HCT116 (cell line): ENCODE measurements at places on chromosomes 1 and 21. TPM values are rescaled to one million over a fixed set of nuclear protein-coding genes. Genes with fewer than 3 reads are reported as not detected.

- H3K36me3 ChIP-seq, result no peaks in the 10 kb centered on the region
- H3K27me3 ChIP-seq, result no peaks in the 10 kb centered on the region
- H3K27ac ChIP-seq, result no peak overlapping the region
- no peak for DNase-seq
- no peaks in the 10 kb centered on the region; the same call in 1 of the 2 replicates for H3K4me1 ChIP-seq
- H3K4me3 ChIP-seq, result no peak overlapping the region
These were observed 58.1 kb downstream of the CASZ1 start for GRCh38 chr1:10738061-10739058.

The TTC22 gene
- total RNA-seq, result 1.8 TPM

- H3K27me3 ChIP-seq, result no peaks in the 10 kb centered on the region
- H3K36me3 ChIP-seq, result no peaks in the 10 kb centered on the region
- H3K4me3 ChIP-seq, result no peak overlapping the region
- H3K27ac ChIP-seq, result no peak overlapping the region
These were observed 4.6 kb upstream of the TACSTD2 start for GRCh38 chr1:58581641-58582040.

DNA sequence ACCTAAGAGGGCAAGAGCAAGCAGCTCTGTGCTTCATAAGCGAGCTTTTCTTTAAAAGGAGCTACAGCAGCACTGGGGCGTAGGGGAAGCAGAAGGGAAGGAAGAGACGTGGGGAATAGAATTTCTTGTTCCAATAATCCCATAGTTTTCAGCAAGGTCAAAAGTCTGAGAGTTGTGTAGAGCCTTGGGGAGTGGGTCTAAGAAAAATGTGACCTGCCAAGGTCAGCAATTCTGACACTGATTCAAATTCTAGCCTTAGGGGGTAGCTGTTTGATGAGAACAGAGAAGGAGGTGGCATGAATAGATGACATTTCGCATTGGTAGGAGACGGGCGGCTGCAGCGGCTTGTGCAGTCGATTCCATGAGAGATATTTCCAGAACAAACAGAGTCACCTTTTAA is 22.4 kb downstream of the PRRX1 start:
- no peak for DNase-seq
- no peaks in the 10 kb centered on the region for H3K27me3 ChIP-seq
- no peaks in the 10 kb centered on the region for H3K4me1 ChIP-seq
- H3K27ac ChIP-seq, result no peak overlapping the region
- no peaks in the 10 kb centered on the region for H3K36me3 ChIP-seq
- no peak overlapping the region for H3K4me3 ChIP-seq

The CHIT1 gene
- total RNA-seq, result not detected

- no peaks in the 10 kb centered on the region for H3K27me3 ChIP-seq
- no peaks in the 10 kb centered on the region for H3K36me3 ChIP-seq
- no peak overlapping the region for H3K27ac ChIP-seq
- H3K4me1 ChIP-seq, result no peaks in the 10 kb centered on the region
- H3K4me3 ChIP-seq, result no peak overlapping the region
These were observed 232.4 kb upstream of the AJAP1 start for GRCh38 chr1:4421986-4422385.

The LCE2A gene
- not detected for total RNA-seq

GRCh38 chr1:208446271-208446691 is 202.1 kb upstream of the PLXNA2 start:
- no peaks in the 10 kb centered on the region for H3K4me1 ChIP-seq
- no peaks in the 10 kb centered on the region for H3K36me3 ChIP-seq
- 0 out of 2 replicates have a peak, but pooled peaks cover 2% of the 10 kb centered on the region for H3K27me3 ChIP-seq
- H3K27ac ChIP-seq, result no peak overlapping the region
- DNase-seq, result no peak

DNA sequence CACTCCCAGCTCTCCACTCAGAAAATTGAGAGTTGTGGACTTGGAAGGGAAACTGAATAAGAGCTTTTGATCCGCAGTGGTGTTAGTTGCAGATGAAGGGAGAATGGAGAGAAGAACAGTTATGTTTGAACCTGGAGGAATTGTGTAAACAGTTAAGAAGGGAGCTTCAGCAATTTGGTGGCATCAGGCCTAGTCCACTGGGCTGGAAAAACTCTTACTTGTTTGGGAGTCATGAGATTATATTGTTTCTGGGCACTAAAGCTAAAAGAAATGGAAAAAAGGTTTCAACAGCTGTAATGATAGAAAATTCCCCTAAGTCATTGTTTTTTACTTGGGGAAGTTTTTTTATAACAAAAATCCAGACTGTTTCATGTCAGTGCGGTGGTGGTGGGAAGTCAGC is 256.1 kb upstream of the C1orf87 start:
- H3K4me1 ChIP-seq, result no peaks in the 10 kb centered on the region
- H3K4me3 ChIP-seq, result no peak overlapping the region
- H3K27ac ChIP-seq, result no peak overlapping the region
- no peaks in the 10 kb centered on the region; the same call in 1 of the 2 replicates for H3K27me3 ChIP-seq
- H3K36me3 ChIP-seq, result no peaks in the 10 kb centered on the region
- DNase-seq, result no peak

- no peaks in the 10 kb centered on the region for H3K27me3 ChIP-seq
- H3K27ac ChIP-seq, result no peak overlapping the region
- H3K36me3 ChIP-seq, result no peaks in the 10 kb centered on the region; the same call in 1 of the 2 replicates
- no peak overlapping the region for H3K4me3 ChIP-seq
- peaks cover 5% of the 10 kb centered on the region for H3K4me1 ChIP-seq
These were observed 59.4 kb downstream of the ZZZ3 start for GRCh38 chr1:77623066-77623465.

- peak within 1 kb of the TSS; percentile 50 for H3K27ac ChIP-seq
- DNase-seq, result peak; percentile 75
- H3K4me1 ChIP-seq, result peaks cover 12% of the 10 kb centered on the region; the same call in 1 of the 2 replicates
- H3K27me3 ChIP-seq, result no peaks in the 10 kb centered on the region
- H3K4me3 ChIP-seq, result peak within 1 kb of the TSS; percentile 65
- no peaks in the 10 kb centered on the region for H3K36me3 ChIP-seq
These were observed at the start of gene CREG1 for GRCh38 chr1:167553136-167554027. CREG1 (minus strand) TSS chr1:167553762.

- no peak overlapping the region for H3K4me3 ChIP-seq
- no peaks in the 10 kb centered on the region for H3K27me3 ChIP-seq
- no peak for DNase-seq
- peaks cover 8% of the 10 kb centered on the region for H3K4me1 ChIP-seq
These were observed 7.9 kb upstream of the TRAF5 start for GRCh38 chr1:211318576-211319280.

GRCh38 chr21:37450445-37450941 is 83.9 kb downstream of the DYRK1A start:
- H3K27ac ChIP-seq, result no peak overlapping the region
- DNase-seq, result no peak
- no peaks in the 10 kb centered on the region for H3K36me3 ChIP-seq
- no peaks in the 10 kb centered on the region for H3K27me3 ChIP-seq
- H3K4me1 ChIP-seq, result peaks cover 49% of the 10 kb centered on the region
- H3K4me3 ChIP-seq, result no peak overlapping the region

GRCh38 chr1:176556288-176556687 is 93.3 kb downstream of the PAPPA2 start:
- peaks cover 48% of the 10 kb centered on the region for H3K27me3 ChIP-seq
- H3K36me3 ChIP-seq, result no peaks in the 10 kb centered on the region
- no peak overlapping the region for H3K4me3 ChIP-seq

The S100A2 gene
- total RNA-seq, result 24.8 TPM

DNA sequence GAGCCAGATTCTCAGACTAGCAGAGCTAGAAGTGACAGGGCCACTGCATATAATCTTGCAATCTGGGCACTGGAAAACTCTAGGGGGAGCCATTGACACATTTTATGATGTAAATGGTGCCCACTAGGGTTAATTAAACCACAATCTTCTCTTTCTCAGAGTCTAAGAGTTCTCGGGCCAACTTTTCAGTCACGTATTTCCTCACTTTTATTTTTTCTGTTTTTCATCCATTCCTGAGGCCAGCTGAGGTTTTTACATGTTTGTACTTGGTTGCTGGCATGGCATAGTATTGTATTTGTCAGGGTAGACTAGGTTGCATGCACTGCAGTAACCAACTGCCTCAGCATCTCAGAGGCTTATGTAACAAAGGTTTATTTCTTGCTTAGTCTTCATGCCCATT is 138.2 kb downstream of the ZNF326 start:
- DNase-seq, result peak; percentile 31
- H3K36me3 ChIP-seq, result no peaks in the 10 kb centered on the region
- H3K4me1 ChIP-seq, result no peaks in the 10 kb centered on the region
- H3K27me3 ChIP-seq, result peaks cover 17% of the 10 kb centered on the region; the same call in 1 of the 2 replicates
- H3K27ac ChIP-seq, result no peak overlapping the region

DNA sequence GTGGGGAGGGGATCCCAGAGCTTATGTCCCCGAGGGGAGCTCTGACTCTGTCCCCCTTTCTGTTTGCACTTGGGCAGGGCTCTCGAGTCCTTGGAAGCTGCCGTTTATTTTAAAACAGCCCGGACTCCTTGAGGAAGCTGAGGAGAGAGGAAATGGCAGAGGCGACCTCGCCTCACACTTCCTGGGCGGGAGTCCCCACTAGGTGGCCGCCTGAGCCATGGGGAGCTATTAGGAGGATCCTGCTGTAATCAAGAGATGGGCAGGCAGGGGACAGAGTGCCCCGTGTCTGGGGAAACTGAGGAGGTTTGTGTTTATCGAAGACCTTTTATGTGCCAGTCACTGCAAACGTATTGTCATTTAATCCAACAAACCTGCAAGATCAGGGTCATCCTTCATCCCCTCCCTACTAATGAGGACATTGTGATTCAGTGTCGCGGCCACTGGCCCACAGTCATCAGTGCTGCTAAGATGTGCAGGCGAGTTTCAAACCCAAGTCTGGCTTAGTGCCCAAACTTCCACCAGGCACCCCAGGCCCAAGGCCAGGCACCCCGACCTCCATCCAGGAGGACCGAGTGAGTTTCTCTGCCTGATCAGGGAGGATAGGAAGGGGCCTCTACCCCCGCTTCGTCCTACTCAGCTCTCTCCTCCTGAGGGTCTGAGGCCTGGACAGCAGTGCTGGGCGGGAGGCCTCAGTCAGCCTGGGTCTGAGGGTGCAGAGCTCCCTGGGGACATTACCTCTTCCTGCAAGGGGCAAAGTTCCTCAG is 316.9 kb upstream of the VAMP3 start:
- H3K27me3 ChIP-seq, result no peaks in the 10 kb centered on the region
- no peak for DNase-seq
- peaks cover 7% of the 10 kb centered on the region for H3K4me1 ChIP-seq
- no peaks in the 10 kb centered on the region for H3K36me3 ChIP-seq
- no peak overlapping the region for H3K4me3 ChIP-seq

The LORICRIN gene
- total RNA-seq, result not detected

The PRDX1 gene
- total RNA-seq, result 1,171 TPM

- H3K36me3 ChIP-seq, result no peaks in the 10 kb centered on the region
- DNase-seq, result no peak
- H3K27ac ChIP-seq, result no peak overlapping the region
- H3K4me1 ChIP-seq, result 0 out of 2 replicates have a peak, but pooled peaks cover 2% of the 10 kb centered on the region
- no peaks in the 10 kb centered on the region for H3K27me3 ChIP-seq
- no peak overlapping the region for H3K4me3 ChIP-seq
These were observed 49.2 kb upstream of the ATP5PO start for GRCh38 chr21:33964706-33965325.

GRCh38 chr1:208433086-208433485 is 188.9 kb upstream of the PLXNA2 start:
- H3K27ac ChIP-seq, result no peak overlapping the region
- DNase-seq, result no peak
- H3K4me3 ChIP-seq, result no peak overlapping the region
- H3K4me1 ChIP-seq, result no peaks in the 10 kb centered on the region

- H3K4me3 ChIP-seq, result no peak overlapping the region
- no peak for DNase-seq
- H3K27ac ChIP-seq, result no peak overlapping the region
- H3K36me3 ChIP-seq, result no peaks in the 10 kb centered on the region
- no peaks in the 10 kb centered on the region for H3K4me1 ChIP-seq
These were observed 32.9 kb upstream of the CSF1 start for GRCh38 chr1:109877776-109878175.

DNA sequence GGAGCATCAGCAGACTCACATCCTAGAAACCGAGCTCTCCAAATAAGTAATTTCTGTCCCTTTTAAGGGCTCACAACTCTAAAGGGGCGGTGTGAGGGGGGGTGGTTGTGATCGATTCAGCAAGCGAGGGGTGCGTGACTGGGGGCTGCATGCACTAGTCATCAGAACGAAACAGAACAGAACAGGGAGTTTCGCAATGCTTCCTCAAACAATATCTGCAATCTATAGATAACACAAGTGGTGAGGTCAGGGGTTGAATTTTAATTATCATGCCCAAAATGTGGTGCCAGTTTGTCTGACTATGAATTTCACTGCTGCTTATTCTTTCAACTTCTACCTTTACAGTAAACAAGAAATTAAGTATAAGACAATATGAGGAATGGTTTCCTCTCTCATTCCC is 1003.0 kb upstream of the NCAM2 start:
- H3K4me1 ChIP-seq, result no peaks in the 10 kb centered on the region
- H3K27me3 ChIP-seq, result no peaks in the 10 kb centered on the region
- no peak for DNase-seq
- no peaks in the 10 kb centered on the region for H3K36me3 ChIP-seq
- no peak overlapping the region for H3K27ac ChIP-seq
- no peak overlapping the region for H3K4me3 ChIP-seq

The GUCA2B gene
- not detected for total RNA-seq

The TMPRSS15 gene
- total RNA-seq, result not detected

GRCh38 chr1:247421074-247421473 is 5.1 kb downstream of the NLRP3 start:
- no peak overlapping the region for H3K4me3 ChIP-seq
- H3K27ac ChIP-seq, result no peak overlapping the region
- no peaks in the 10 kb centered on the region for H3K36me3 ChIP-seq
- H3K27me3 ChIP-seq, result 0 out of 2 replicates have a peak, but pooled peaks cover 10% of the 10 kb centered on the region

GRCh38 chr21:36909901-36910561 is 56.4 kb downstream of the HLCS start:
- H3K36me3 ChIP-seq, result no peaks in the 10 kb centered on the region
- peaks cover 32% of the 10 kb centered on the region for H3K4me1 ChIP-seq

DNA sequence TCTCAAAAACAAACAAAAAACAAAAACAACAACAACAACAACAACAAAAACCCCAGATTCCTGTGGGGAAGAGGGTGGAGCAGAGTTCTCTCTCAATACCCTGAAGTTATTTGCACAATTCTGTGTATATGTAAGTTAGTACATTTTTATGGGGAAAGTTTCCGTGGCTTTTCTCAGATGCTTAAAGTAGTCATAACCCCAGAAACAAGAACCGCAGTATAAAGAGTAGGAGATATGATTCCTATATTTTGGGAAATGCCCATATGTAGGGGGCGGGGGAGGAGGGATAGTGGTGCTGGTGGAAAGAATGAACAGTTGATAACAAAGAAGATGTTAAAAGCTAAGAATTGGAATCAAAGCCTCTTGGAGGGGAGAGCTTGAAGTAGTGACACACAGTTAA is 131.5 kb downstream of the DNM3 start:
- H3K4me3 ChIP-seq, result no peak overlapping the region
- no peaks in the 10 kb centered on the region for H3K36me3 ChIP-seq
- no peaks in the 10 kb centered on the region for H3K4me1 ChIP-seq
- H3K27me3 ChIP-seq, result no peaks in the 10 kb centered on the region
